ENCODE measurements at places on chromosomes 7 and 10.
A peak's percentile ranks its signal among the peaks of the same experiment; 100 is the strongest.

GRCh38 chr10:95850791-95851190 is 57.0 kb upstream of the CC2D2B start:
- H3K36me3 ChIP-seq, result no peaks in the 10 kb centered on the region
- H3K27me3 ChIP-seq, result no peaks in the 10 kb centered on the region
- H3K27ac ChIP-seq, result peak overlapping the region; percentile 72
- DNase-seq, result no peak

GRCh38 chr10:31762316-31762715 is 166.3 kb downstream of the ARHGAP12 start:
- no peaks in the 10 kb centered on the region for H3K36me3 ChIP-seq
- H3K27ac ChIP-seq, result no peak overlapping the region
- H3K4me3 ChIP-seq, result no peak overlapping the region
- H3K4me1 ChIP-seq, result peaks cover 36% of the 10 kb centered on the region

- no peaks in the 10 kb centered on the region for H3K36me3 ChIP-seq
- DNase-seq, result no peak
- H3K4me3 ChIP-seq, result no peak overlapping the region
- no peak overlapping the region for H3K27ac ChIP-seq
- H3K27me3 ChIP-seq, result no peaks in the 10 kb centered on the region
Measured at GRCh38 chr10:106402458-106402857, 762.0 kb downstream of the SORCS1 start.

- H3K4me3 ChIP-seq, result no peak overlapping the region
- H3K27me3 ChIP-seq, result no peaks in the 10 kb centered on the region
- DNase-seq, result no peak
- no peak overlapping the region for H3K27ac ChIP-seq
Measured at GRCh38 chr10:87716348-87716670, 56.6 kb downstream of the PAPSS2 start.

DNA sequence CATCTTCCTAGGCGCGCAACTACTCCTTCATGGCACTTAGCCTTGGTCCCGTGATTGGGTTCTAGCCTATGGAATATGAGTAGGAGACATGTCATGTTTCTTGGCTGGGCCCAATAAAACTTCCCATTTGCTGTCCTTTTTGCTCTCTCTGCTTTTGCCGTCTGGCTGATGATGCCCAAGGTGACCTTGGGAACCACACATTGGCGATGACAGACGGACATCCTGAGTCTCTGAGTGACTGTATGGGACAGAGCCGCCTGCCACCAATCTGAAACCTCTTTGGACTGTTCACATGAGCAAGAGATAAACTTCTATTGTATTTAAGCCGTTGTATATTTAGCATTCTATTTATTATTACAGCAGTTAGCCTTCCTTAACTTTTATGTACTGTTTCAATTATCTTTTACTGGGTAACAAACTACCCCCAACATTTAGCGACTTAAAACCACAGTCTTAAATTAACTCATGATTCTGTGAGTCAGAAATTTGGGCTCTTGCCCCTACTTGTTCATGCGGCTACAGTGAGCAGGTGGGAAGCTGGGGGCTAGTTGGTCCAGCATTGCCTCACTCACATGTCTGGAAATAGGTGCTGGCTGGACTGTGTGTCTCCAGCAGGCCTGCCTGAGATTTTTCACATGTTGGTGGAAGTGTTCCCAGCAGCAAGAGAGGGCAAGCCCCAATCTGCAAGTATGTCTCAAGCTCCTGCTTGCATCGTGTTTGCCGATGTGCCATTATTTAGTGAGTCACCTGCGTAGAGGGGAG is 71.7 kb downstream of the NOD1 start:
- H3K4me1 ChIP-seq, result peaks cover 10% of the 10 kb centered on the region
- H3K4me3 ChIP-seq, result no peak overlapping the region
- peaks cover 9% of the 10 kb centered on the region for H3K36me3 ChIP-seq
- no peaks in the 10 kb centered on the region for H3K27me3 ChIP-seq
- no peak for DNase-seq

DNA sequence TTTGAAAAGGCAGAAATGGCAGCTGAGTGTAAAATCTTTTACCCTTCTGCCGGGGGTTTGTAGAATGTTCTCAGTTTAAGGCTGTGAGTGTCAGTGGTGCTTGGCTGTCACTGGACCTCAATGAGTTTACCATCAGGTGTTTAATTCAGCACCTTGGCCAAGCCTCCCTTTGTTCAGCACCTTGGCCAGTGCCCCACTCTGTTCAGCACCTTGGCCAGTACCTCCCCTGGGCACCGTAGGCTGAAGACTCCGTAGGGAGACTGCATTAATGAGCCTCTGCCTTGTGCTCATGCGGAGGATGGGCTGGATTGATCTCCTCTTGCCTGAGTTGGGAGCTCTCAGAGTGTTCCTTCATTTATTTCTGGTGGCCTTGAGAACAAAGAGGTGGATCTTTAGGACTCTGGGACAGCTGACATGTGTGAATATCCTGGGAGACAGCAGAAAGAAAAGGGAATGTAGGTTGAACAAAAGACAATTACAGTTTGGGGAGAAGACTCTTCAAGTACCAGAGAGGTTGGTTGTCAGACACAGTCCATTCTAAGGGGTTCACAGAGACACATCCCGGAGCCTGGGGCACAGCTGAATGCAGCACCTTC is 1.6 kb downstream of the FAM24A start:
- no peaks in the 10 kb centered on the region for H3K4me1 ChIP-seq
- DNase-seq, result no peak
- H3K36me3 ChIP-seq, result no peaks in the 10 kb centered on the region
- H3K27ac ChIP-seq, result no peak overlapping the region

DNA sequence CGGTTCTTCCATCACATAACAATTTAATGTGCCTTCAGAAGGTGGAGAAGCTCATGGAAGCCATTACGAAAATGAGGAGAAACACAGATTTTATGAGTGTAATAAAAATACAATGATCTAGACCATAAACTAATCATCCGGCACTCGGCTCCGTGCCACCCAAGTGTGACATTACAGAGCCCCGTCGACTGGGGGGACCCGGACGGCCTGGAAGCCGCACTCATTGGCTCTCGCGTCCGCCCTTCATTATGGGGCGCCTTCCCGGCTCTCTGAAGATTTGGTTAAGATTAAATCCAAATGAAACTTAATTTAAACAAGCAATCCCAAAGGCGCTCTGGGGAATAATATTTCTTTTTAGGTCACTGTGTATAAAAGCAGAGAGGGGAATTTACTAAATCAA is 242.6 kb downstream of the DNAJB6 start:
- H3K27ac ChIP-seq, result no peak overlapping the region
- no peaks in the 10 kb centered on the region for H3K36me3 ChIP-seq
- no peak overlapping the region for H3K4me3 ChIP-seq
- H3K4me1 ChIP-seq, result no peaks in the 10 kb centered on the region
- DNase-seq, result no peak

- H3K4me3 ChIP-seq, result no peak overlapping the region
- no peaks in the 10 kb centered on the region for H3K36me3 ChIP-seq
- peaks cover 18% of the 10 kb centered on the region for H3K4me1 ChIP-seq
Measured at GRCh38 chr10:6069081-6069931, 7.1 kb upstream of the IL2RA start.

GRCh38 chr10:83921984-83922860 is 217.1 kb upstream of the GHITM start:
- H3K27me3 ChIP-seq, result peaks cover 7% of the 10 kb centered on the region
- H3K36me3 ChIP-seq, result no peaks in the 10 kb centered on the region
- no peak overlapping the region for H3K27ac ChIP-seq
- peaks cover 8% of the 10 kb centered on the region for H3K4me1 ChIP-seq

DNA sequence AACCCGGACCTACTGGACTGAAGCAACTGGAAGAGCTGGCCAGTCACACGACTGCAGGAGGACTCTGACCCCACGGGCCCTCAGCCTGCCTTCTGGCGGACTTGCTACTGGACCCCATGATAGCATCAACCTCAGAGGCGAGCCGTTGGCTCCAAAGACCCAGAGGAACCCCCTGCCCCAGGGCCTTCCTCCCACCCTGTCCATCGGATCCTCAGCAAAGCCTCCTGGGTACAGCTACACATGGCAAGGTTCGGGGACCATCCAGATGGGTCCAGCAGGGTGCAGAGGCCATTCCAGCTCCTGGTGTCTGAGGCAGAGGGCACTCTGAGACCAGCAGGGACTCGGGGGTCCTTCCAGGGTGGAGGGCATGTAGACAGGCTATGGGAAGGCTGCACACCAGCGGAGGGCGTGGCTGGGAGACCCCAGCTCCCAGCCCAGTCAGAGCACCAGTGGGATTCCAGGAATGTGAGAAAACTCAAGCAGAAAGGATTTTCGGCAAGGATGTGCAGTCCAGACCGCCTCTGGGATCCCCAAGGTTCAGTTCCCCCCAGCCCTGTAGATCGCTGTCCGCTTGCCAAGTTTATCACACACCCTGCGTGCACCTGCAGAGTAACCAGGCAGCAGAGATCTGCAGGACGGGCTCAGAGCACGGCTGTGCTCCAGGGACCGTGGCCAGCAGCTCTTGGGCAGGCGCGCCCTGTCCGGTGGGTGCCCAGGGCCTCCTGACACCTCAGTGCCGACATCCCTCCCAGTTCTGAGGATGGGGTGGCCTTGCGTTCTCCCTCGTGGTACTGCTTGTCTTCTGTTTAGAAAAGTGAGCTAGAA is 89.8 kb upstream of the PPP2R2D start:
- H3K4me1 ChIP-seq, result no peaks in the 10 kb centered on the region
- H3K4me3 ChIP-seq, result no peak overlapping the region
- H3K27me3 ChIP-seq, result peaks cover 34% of the 10 kb centered on the region
- DNase-seq, result no peak

GRCh38 chr10:14772399-14772798 is 2.3 kb downstream of the FAM107B start:
- no peaks in the 10 kb centered on the region for H3K36me3 ChIP-seq
- DNase-seq, result no peak
- H3K27me3 ChIP-seq, result no peaks in the 10 kb centered on the region
- H3K27ac ChIP-seq, result no peak overlapping the region
- H3K4me1 ChIP-seq, result no peaks in the 10 kb centered on the region

DNA sequence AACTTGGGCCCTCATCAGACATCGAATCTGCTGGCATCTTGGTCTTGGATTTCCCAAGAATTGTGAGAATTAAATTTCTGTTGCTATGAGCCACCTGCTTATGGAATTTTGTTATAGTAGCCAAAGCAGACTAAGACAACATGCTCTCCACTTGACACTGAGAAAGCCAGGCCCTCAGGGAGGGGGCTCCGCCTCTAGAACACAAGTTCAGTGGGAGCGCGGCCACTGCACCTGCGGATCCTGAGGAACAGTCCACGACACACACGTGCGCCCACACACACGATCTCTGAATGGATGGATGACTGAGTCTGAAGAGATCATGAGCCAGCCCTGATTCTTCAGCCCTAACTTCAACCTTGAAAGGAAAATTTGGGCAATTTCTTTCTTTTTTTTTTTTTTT is 73.7 kb downstream of the CTBP2 start:
- H3K36me3 ChIP-seq, result peaks cover 3% of the 10 kb centered on the region
- no peak overlapping the region for H3K4me3 ChIP-seq
- peaks cover 19% of the 10 kb centered on the region for H3K4me1 ChIP-seq

- no peak overlapping the region for H3K27ac ChIP-seq
- H3K27me3 ChIP-seq, result no peaks in the 10 kb centered on the region
- H3K4me1 ChIP-seq, result peaks cover 17% of the 10 kb centered on the region
Measured at GRCh38 chr10:70809011-70809611, 6.6 kb upstream of the SGPL1 start.

All from suprapubic skin (tissue), 4 donors.